ENCODE measurements at places on chromosomes 6 and 20.

DNA sequence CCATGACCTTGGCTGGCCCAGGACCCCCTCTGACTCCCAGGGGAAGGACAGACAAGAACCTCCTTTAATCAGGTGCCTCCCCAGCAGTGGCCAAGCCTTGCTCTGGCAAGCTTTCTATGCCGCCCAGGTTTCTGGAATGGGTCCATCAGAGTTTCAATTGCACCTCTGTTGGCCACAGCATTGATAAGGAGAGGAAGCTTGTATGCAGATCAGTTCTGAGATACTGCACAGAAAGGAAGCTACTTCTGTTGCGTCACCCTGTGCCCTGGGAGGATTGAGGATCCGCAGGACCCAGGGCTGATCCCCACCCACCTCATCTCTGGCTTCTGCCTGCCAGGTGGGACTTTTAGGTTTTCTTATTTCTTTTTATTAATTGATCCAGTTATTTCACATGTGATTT lies 167.2 kb downstream of the TFAP2C start:
- H3K36me3 ChIP-seq, result no peaks in the 10 kb centered on the region
- H3K27me3 ChIP-seq, result no peaks in the 10 kb centered on the region
- no peak overlapping the region for H3K4me3 ChIP-seq
- no peaks in the 10 kb centered on the region for H3K4me1 ChIP-seq
- H3K27ac ChIP-seq, result no peak overlapping the region

- H3K4me1 ChIP-seq, result no peaks in the 10 kb centered on the region
- H3K4me3 ChIP-seq, result no peak overlapping the region
- H3K27me3 ChIP-seq, result no peaks in the 10 kb centered on the region
- DNase-seq, result no peak
- no peaks in the 10 kb centered on the region for H3K36me3 ChIP-seq
- no peak overlapping the region for H3K27ac ChIP-seq
These were observed 208.4 kb upstream of the DTNBP1 start for GRCh38 chr6:15871276-15871675.

- H3K27me3 ChIP-seq, result no peaks in the 10 kb centered on the region
- no peak overlapping the region for H3K4me3 ChIP-seq
- H3K4me1 ChIP-seq, result no peaks in the 10 kb centered on the region
- no peaks in the 10 kb centered on the region for H3K36me3 ChIP-seq
These were observed 248.4 kb downstream of the MYLK4 start for GRCh38 chr6:2502096-2502997.

DNA sequence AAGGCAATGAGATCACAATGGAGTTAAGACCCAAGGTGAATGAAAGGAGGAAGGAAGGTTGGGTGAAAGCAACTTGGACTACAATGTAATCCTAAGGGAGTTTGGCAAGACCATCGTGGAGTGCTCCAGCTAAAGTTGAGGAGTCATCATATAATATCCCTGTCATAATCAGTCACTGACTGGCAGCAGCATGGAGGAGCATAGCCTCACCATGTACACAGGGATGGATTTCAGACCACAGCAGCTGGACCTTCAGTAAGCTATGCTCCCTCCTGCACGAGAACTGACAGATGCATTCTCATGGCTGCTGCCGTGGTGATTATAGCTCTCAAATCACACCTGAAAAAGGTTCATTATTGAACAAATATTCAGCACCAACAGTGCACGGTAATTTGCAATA lies 43.0 kb downstream of the GOPC start:
- H3K4me1 ChIP-seq, result no peaks in the 10 kb centered on the region
- H3K27me3 ChIP-seq, result no peaks in the 10 kb centered on the region
- no peak for DNase-seq

- H3K27ac ChIP-seq, result no peak overlapping the region
- H3K4me3 ChIP-seq, result no peak overlapping the region
- no peaks in the 10 kb centered on the region for H3K27me3 ChIP-seq
- H3K4me1 ChIP-seq, result peaks cover 5% of the 10 kb centered on the region
- no peaks in the 10 kb centered on the region for H3K36me3 ChIP-seq
These were observed 146.9 kb downstream of the PHACTR3 start for GRCh38 chr20:59751075-59751711.

DNA sequence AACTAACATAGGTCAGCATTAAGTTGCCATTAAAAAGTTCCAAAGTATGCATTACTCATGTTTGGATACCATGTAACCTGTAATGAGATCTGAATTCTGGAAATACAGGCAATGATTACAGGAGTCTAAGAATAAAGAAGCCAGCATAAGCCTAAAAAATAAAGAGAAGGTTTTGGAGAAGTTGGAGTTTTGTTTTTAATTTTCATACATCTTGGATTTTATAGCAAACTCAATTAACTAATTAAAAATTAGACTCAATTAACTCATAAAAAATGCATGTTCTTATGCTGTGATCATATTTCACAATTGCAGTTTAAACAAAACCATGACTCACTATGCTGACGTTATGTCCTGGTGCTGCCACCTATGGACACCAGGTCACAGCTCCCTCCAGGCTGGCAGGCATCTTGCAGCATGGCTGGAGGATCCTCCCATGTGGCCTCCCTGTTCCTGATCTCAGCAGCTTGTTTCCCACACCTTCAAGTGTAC lies 648.8 kb upstream of the AGPAT4 start:
- no peak for DNase-seq
- H3K4me3 ChIP-seq, result no peak overlapping the region
- no peaks in the 10 kb centered on the region for H3K27me3 ChIP-seq
- no peak overlapping the region for H3K27ac ChIP-seq

DNA sequence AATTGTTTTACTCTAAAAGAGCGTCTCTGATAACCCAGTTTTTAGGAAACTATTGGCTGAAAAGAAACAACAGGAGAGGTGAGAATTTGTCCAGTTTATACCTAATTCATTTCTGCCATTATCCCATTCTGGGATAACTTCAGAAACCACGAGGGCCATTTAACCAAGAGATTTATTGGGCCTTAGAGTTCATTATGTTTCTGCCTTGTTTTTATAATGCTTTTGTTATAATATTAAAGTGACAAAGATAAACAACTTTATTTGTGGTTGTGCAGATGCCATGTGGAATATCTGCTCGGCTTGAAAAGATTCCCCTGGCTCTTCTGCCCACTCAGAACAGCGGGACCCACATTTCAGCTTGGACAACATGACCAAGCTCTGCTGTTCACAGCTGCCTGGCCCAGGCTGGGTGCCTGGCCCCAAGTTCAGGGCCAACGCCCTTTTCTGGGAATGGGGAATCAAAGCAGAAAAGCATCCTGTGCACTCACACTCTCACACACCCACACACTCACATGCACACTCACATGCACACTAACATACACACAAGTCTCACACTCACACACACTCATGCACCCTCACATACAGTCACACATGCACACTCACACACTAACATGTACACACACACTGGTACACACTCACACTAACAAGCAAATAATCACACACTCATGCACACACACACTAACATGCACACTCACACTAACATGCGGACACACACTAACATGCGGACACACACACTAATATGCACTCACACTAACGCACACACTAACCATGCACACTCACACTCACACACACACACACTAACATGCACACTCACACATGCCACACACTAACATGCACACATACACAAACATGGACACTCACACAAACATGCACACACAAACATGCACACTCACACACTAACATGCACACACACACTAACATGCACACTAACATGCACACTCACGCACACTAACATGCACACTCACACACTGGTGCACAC lies 86.7 kb upstream of the NEDD9 start:
- no peaks in the 10 kb centered on the region for H3K36me3 ChIP-seq
- no peaks in the 10 kb centered on the region for H3K27me3 ChIP-seq
- DNase-seq, result no peak
- H3K27ac ChIP-seq, result no peak overlapping the region
- no peak overlapping the region for H3K4me3 ChIP-seq
- peaks cover 5% of the 10 kb centered on the region for H3K4me1 ChIP-seq

- H3K27me3 ChIP-seq, result no peaks in the 10 kb centered on the region
- no peak overlapping the region for H3K4me3 ChIP-seq
These were observed 63.8 kb downstream of the ELOVL5 start for GRCh38 chr6:53284901-53285300.

DNA sequence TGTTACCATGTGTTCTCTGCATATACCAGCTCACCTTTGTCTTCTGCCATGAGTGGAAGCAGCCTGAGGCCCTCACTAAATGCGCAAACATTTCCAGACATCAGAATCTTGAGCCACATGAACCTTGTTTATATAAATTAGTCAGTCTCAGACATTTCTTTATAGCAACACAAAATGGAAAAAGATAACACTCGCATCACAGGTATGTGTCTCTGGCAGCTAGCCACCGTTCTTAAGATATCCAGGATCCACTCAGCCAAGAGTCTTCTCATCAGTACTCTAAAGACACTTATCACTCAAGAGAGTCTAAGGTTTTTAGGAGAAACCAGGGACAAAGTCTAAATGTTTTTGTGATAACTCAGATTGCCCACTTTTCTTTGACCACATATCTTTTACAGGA lies 43.1 kb upstream of the HLA-A start:
- no peak for DNase-seq
- H3K36me3 ChIP-seq, result no peaks in the 10 kb centered on the region
- no peak overlapping the region for H3K27ac ChIP-seq
- no peaks in the 10 kb centered on the region for H3K4me1 ChIP-seq

- no peak overlapping the region for H3K27ac ChIP-seq
- H3K27me3 ChIP-seq, result no peaks in the 10 kb centered on the region
- no peaks in the 10 kb centered on the region for H3K4me1 ChIP-seq
- H3K36me3 ChIP-seq, result no peaks in the 10 kb centered on the region
- no peak overlapping the region for H3K4me3 ChIP-seq
These were observed 27.2 kb downstream of the AIG1 start for GRCh38 chr6:143087856-143088255.

- H3K36me3 ChIP-seq, result no peaks in the 10 kb centered on the region
- H3K4me1 ChIP-seq, result no peaks in the 10 kb centered on the region
- DNase-seq, result no peak
These were observed 207.6 kb downstream of the OGFRL1 start for GRCh38 chr6:71496018-71496721.

All from ovary (tissue), 10 donors.